NCI-H1417 (cell line): ENCODE measurements at places on chromosomes 2 and 18.

- DNase-seq: no peak
These were observed 61.8 kb downstream of the C2orf76 start for GRCh38 chr2:119304847-119305246.

GRCh38 chr18:48693006-48693405, 154.2 kb downstream of the CTIF start:
- DNase-seq: no peak

- peak; percentile 93 for DNase-seq
These were observed 1.8 kb upstream of the TGIF1 start for GRCh38 chr18:3447895-3448837.

- DNase-seq: no peak
These were observed 684.8 kb downstream of the RNF144A start for GRCh38 chr2:7601990-7602389.

DNA sequence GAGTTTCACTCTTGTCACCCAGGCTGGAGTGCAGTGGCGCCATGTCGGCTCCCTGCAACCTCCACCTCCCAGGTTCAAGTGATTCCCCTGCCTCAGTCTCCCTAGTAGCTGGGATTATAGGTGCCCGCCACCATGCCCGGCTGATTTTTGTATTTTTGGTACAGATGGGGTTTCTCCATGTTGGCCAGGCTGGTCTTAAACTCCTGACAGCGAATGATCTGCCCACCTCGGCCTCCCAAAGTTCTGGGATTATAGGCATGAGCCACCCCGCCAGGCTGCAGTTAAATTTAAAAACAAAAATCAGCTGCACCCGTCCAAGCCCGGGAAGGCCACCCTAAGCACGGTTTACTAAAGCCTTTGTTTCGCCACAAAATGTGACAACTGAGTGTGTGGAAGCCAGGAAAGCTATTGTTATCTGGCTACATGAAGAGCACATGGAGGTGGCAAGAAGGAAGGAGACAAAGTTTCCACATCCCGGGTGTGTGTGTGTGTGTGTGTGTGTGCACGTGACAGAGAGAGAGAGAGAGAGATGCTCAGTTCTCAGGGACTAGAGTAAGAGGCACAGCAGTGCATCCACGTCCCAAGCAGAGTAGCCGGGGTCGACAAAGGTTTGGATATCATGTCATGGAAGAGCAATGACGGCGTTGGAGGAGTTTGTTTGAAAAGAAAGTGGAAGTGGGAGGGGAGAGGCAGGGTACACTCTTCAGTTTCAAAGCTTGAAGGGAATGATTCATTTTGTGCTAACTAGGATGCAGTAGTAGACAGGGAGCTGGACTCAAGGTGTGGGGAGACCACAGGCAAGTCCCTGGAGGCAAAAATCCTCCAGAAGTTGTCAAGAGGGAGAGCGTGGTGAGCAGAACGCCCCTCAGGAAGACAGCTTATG, 20.1 kb downstream of the INPP5D start:
- no peak for DNase-seq

DNA sequence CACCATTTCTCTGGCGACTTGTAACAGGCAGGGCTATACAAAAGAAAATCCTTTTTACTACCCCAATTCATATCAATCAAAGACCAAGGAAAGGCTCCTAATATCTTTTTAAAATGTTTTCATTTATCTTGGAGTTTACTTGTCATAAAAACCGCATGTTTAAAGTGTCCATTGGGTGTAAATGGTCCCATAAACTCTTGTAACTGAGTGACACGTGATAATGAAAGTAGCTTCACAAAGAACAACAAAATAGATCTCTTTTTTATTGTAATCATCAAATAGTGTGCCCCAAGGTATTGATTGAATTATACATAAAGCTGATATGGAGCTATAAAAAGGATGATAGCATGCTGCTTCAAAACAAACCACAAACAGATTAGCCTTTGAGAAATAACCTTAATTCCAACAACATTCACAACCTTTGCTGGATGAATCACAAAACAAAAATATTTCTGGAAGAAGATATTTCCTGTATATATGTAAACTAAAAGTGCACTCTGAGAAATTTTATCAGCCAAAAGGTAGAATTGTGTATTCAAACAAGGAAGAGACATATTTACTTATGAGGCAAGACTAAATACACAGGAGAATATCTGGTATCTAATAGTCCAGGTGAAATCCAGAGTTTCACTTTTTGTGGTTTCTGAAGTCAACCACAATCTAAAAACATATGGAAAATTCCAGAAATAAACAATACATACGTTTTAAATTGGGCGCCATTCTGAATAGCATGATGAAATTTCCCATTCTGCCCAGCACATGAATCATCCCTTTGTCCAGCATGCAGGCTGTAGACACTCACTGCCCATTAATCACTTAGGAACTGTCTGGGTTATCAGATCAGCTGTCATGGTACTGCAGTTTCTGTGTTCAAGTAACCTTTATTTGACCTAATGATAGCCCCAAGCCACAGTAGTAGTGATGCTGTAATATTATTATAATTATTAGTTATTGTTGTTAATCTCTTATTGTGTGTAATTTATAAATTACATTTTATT, 237.5 kb downstream of the PIK3C3 start:
- DNase-seq: peak; percentile 16

- no peak for DNase-seq
These were observed 73.8 kb upstream of the NEUROD1 start for GRCh38 chr2:181754105-181754504.

DNA sequence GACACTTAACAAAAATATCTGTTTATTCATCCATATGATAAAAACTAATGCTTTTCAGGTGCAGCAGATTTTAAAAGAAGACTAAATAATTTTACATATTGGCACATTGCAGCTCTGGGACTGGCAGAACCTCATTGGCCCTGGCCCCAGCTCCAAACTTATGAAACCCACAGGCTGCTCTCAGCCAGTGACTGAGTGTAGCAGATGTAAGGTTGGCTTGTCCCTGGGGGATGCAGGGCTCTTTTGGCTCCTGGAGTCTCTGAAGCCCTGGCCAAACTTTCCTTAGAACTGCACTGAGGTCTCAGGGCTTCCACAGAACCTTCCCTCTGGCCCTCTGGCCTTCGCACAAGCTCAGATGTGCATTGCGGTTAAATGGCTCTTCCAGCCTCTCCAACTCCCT, 725.0 kb upstream of the SOX11 start:
- no peak for DNase-seq

DNA sequence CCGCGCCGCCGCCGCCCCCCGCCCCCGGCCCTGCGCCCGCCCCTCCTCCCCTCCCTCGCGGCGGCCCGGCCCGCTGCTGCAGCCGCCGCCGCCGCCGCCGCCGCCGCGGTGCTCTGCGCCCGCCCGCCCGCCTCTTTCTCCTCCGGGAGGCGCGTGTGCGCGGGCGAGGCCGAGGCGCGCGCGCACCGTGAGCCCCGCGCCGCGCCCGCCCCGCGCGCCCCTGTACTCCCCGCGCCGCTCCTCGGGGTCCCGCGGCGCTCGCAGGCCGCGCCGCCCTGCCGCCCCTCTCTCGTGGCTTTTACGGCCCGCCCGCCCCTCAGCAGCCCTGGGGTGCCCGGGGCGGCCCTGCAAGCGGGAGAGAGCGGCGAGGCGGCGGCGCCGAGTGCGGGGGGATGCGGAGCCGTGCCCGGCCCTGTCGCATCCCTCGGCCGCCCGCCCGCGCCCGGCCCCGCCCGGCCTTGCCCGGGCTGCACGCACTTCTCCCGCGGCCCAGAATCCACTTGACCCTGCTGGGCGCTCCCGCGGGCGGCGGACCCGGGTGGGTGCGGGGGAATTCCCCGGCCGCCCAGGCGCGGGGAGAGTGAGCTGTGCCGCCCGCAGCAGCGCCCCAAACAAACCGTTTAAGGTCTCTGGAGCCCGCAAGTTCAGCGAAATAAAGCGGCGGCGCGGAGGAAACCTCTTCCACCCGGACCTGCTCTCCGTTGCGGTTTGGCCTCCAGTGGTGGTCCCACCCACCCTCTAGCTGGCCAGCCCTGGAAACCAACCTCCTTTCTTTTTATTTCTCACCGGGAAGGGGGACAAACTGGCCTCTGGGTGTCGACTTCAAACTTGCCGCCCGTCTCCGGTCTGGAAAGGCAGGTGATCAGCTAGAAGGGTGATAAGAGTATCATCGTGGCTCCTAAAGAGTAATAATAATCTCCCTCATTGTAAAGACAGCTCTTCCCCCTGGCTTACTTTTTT, 37.4 kb downstream of the AFF3 start:
- peak; percentile 70 for DNase-seq

- no peak for DNase-seq
These were observed 278.7 kb downstream of the GULP1 start for GRCh38 chr2:188570370-188570769.

DNA sequence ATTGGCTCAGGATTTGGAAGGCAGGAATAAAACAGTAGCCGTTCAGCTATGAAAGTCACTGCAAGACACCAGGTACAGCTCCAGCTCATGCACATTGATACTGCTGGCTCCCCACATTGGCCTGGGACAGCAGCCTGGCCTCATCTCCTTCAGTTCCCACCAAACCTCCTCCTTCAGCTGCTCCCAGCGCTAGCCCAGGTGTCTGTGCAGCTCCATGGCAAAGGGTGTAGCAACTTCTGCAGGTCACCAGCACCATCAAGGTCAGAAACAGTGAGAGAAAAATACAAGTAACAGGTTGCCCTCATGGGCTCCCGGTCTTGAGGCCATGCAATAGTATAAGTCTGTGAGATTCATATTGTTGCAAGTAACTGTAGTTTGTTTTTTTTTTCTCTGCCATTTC, 216.7 kb upstream of the CTAGE1 start:
- no peak for DNase-seq

DNA sequence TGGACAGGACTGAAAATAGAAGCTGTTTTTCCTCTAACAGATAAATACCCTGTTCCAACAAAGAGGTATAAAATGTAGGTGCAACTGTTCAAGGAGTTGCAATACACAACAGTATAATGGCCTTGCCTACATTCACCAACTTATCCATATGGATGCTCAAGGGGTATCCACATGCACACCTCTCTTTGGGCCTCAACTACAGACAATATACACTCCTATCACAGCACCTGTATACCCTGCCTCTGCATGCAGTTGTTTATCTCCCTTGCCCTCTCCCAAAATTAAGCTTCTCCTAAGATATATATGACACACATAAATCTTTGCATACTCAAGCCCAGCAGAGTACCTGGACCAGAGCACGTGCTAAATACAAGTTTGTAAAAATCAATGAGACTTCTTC, 37.3 kb downstream of the DARS1 start:
- no peak for DNase-seq

- DNase-seq: no peak
These were observed 97.2 kb upstream of the LPIN2 start for GRCh38 chr18:3110034-3110752.

- no peak for DNase-seq
These were observed 8.2 kb upstream of the TOGARAM2 start for GRCh38 chr2:28972778-28973335.

GRCh38 chr2:23505218-23505983, 120.4 kb downstream of the KLHL29 start:
- DNase-seq: no peak

DNA sequence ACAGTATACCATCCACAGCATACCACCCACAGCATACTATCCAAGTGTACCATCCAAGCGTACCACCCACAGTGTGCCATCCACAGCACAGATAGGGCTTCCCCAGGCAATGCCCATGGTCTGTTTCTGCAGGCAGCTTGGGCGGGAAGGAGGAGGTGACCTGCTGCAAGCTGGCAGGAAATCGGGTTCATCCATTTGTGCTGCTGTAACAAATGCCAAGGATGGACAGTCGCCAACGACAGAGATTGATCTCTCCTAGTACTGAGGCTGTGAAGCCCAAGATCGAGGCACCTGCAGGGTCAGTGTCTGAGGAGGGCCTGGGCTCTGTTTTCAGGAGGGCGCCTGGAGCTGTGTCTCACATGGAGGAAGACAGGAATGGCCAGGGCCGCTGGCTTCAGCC, 93.6 kb upstream of the SNTG2 start:
- no peak for DNase-seq

DNA sequence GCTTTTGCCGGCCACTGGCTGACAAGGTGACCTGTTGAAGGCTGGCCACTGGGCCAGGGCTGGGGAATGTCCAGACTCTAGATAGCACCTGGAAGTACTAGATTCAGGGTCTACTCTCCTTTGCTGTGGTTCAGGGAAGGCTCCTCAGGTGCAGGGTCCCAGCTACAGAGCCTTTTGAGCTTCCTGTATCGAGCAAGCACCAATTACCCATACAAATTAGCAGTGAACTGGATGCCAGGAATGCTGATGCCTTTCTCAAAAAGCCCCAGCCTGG, 213.4 kb downstream of the CYP26B1 start:
- no peak for DNase-seq

GRCh38 chr2:18630101-18630500, 40.7 kb upstream of the NT5C1B start:
- DNase-seq: no peak

GRCh38 chr18:44067186-44067585, 613.5 kb upstream of the SETBP1 start:
- DNase-seq: peak; percentile 19

DNA sequence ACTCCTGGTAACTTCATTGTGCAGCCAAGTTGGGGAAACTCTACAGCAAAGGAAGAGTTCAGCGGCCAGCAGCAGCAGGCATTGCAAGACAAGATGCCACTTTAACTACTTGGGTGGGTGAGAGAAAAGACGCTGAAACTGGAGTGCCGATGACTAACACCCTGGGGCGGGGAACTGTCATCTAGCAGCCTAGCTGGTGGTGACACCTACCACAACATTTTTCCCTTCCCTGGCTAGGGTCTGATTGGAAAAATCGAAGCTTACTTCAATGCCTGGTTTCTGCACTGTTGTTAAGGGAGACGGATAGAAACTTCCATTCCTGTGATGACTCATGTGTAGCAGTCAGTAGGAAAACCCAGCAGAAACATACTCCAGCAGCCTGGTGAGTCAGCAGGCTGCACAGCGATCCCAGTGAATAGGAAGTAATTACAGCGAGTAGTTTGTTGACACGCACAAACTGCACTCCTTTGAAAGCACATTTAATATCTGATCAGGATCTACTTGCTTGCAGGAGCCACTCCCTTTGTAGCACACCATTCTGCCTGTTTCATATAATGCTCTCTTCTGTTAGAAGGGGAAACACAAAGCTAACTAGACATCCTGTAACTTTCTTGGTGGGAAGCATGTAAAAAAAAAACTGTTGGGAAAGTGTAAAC, 62.1 kb upstream of the MAPRE2 start:
- peak; percentile 92 for DNase-seq

DNA sequence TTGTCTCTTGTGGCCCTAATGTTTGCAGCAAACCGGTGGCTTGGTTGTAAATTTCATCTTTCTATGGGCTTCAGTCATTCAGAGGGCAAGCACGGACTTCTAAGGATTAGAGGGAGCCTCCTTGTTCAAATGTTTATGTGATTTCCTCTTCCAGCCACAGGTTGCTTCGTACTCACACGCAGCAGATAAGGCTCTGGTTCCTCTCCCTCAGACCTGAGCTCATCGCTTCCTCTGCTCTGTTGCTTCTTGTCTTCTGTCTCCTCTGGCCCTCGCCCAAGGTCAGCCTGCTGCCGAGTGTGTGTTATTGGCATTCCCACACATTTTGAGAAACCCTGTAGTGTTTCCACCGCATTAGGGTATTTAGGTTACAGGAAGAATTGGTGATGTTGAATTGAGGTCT, 44.0 kb downstream of the MYL12B start:
- DNase-seq: no peak
